Left renal pelvis (tissue), 4 donors: ENCODE measurements at places on chromosomes 12 and 14. TPM values are rescaled to one million over a fixed set of nuclear protein-coding genes. Genes with fewer than 3 reads are reported as not detected.
A peak's percentile ranks its signal among the peaks of the same experiment; 100 is the strongest.

GRCh38 chr14:51095854-51096823 is 1.2 kb upstream of the TRIM9 start:
- no peak for DNase-seq

GRCh38 chr12:1719139-1719538 is 28.3 kb downstream of the ADIPOR2 start:
- no peak for DNase-seq

GRCh38 chr12:129063600-129063999 is 210.3 kb downstream of the GLT1D1 start:
- no peak for DNase-seq

- no peak for DNase-seq
These were observed 5.8 kb downstream of the CACNB3 start for GRCh38 chr12:48824112-48824511.

DNA sequence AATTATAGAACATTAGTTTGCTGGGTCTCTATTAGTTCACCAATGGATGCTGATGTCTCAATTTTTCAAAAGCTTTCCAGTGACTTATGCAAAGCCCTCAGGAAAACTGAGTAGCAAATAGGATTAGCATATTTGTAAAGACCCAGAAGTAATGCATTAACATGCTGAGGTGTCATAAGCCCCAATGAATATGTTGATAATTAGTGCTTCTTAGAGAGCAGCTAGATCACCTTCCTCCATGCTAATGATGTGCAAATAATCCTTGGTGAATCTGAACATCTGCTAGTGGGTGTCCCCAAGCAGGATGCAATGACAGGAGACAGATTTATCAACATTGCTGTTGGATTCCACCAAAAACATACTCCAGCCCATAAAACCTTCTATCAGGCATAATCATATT is 19.0 kb downstream of the IFNG start:
- DNase-seq = no peak

DNA sequence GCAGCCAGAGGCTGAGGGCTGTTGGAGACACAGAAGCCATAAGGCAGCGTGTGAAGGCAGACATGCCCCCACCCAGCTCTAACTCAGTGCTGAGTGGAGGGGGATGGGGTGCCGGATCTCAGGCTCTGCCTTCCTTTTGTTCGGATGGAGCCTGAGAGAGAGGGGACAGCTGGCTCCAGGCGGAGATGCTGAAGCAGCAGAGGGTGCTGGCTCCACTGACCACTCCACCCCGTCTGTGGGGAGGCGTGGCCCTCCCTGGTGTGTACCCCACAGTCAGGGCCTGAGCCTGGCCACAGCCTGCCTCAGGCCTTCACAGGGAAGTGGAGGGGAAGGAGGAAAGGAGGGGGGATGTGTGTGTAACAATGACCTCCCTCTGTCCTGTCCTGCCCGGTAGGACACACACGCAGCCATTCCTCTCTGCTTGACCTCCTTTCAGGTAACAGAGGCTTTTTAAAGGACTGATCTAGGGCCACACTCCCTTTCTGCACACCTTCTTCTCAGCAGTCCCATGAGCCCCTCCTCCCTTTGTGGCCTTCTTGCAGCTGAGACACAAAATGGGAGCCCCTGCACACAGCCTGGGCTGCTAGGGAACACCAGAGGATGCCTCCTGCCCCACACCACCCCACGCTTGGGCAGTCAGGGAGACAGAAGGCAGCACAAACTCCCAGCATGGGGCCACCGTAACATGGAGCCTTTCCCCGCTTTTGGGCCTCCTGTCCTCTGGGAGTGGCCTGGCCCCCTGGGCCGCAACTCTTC is 9.6 kb upstream of the ENDOU start:
- no peak for DNase-seq

PXMP2 gene
- polyA plus RNA-seq = 48.2 TPM

DNA sequence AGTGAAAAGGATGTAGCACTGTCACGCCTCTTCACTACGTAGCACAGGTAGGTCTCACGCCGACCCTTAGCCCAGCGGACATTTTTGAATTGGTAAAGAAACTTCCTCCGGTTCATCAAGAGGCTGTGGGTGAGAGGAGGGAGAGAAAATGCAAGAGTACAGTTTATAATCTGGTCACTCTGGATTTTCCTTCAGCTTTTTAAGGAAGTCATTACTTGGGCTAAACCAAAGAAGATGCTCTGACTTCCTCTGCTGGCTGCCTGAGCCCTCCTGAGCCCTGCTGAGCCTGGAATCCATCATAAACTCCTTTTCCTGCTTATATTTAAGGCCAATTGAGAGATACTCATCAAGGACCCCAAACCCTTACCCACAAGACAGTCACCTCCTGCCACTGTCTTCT is 5.8 kb downstream of the AICDA start:
- DNase-seq = no peak

GRCh38 chr12:25377469-25378177 is 126.9 kb upstream of the KRAS start:
- DNase-seq = no peak

DNA sequence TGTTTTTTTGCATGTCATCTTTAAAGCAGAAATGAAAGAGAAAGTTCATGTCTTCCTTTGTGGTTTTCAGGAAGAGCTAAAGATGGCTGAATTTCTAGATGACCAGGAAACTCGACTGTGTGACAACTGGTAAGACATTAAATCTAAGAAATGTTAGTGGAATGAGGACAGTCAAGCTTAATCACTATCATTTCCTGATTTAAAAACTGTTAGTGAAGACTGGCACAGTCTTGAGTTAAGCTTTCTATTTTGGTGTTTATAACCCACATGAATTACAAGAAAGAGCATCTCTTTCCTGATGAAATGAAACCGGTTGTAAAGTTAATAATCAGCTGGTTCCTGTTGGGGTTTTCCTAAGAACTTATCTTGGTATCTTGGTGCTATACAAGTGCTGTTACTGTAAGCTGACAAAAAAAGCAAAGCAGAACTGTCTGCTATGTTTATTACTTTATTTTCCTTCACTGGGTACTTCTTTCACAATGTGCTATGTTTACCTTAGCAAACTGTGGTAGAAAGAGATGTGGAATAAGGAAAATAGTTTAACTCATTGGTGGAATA is 5.2 kb downstream of the TRAFD1 start:
- DNase-seq = no peak

SMCO3 gene
- 3.1 TPM for polyA plus RNA-seq

TPH2 gene
- polyA plus RNA-seq = 0.14 TPM

DNA sequence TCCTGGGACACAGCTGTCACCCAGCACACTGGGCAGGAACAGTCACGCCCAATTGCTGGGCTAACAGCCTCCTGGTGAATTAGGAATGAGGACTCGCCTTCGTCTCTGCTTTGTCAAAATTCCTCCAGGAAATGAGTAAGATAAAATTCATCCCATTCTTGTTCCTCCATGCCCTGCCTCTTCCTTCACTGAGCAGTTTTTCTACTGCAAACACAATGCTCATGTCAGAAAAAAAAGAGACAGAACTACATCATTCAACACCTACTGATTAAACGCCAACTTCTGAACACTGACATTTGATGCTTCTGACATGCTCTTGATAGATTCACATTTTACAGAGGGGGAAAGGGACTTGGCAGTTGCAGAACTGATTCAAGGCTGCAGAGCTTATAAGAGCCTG is 37.5 kb upstream of the DTX1 start:
- no peak for DNase-seq

MARS1 gene
- 124 TPM for polyA plus RNA-seq

DNA sequence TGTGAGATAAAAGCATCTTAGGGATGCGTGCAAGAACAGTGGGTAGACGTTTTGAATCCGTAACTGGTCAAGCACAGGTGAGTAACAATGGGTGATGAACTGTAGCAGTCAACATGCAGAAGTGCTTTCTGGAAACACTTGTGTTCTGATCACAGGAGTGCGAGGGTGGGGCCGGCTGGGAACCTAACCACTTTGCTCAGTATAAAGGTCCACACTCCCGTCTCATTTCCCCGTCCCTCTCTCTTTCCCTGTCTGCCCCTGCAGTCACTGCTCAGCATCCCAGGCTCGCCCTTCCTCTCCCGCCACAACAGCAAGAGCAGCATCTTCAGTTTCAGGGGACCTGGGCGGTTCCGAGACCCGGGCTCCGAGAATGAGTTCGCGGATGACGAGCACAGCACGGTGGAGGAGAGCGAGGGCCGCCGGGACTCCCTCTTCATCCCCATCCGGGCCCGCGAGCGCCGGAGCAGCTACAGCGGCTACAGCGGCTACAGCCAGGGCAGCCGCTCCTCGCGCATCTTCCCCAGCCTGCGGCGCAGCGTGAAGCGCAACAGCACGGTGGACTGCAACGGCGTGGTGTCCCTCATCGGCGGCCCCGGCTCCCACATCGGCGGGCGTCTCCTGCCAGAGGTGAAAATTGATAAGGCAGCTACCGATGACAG is 127.1 kb downstream of the FIGNL2 start:
- DNase-seq = no peak

- no peak for DNase-seq
These were observed 28.5 kb downstream of the FMNL3 start for GRCh38 chr12:49678711-49679110.

GUCY2C gene
- polyA plus RNA-seq = 0.62 TPM

GRCh38 chr12:48329199-48329939 is 21.4 kb downstream of the ZNF641 start:
- DNase-seq = no peak

SERPINA10 gene
- polyA plus RNA-seq = 0.29 TPM

ALDH2 gene
- polyA plus RNA-seq = 86.7 TPM

CCDC197 gene
- not detected for polyA plus RNA-seq

GRCh38 chr14:96203635-96204034 is 1.0 kb upstream of the BDKRB2 start:
- DNase-seq = no peak

TSPAN19 gene
- polyA plus RNA-seq = 0.52 TPM

DNA sequence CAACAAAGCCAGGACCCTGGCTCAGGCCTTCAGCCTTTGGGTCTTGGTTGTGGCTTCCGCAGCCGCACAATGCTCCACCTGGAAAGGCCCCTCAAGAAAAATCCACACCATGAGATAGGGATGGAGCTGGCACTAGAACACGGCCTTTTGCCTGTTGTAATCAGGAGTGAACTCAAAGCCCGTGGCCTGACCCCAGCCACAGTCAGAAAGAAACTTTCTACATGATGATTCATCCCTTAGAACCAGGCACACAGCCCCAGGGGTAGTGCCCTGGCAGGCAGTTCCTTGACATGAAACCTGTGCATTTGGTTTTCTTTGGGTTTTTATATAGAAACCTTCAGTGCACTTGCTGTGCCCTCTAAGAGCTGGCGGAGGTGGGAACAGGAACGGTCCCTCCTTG is 5.1 kb downstream of the CLMN start:
- DNase-seq = no peak

GRCh38 chr12:105761075-105761474 is 377.7 kb downstream of the NUAK1 start:
- DNase-seq = no peak

TDG gene
- polyA plus RNA-seq = 52.5 TPM

GRCh38 chr14:28764257-28765160 is 2.1 kb upstream of the FOXG1 start:
- no peak for DNase-seq

WNT5B gene
- 9.1 TPM for polyA plus RNA-seq

MMP17 gene
- 1.1 TPM for polyA plus RNA-seq

DNA sequence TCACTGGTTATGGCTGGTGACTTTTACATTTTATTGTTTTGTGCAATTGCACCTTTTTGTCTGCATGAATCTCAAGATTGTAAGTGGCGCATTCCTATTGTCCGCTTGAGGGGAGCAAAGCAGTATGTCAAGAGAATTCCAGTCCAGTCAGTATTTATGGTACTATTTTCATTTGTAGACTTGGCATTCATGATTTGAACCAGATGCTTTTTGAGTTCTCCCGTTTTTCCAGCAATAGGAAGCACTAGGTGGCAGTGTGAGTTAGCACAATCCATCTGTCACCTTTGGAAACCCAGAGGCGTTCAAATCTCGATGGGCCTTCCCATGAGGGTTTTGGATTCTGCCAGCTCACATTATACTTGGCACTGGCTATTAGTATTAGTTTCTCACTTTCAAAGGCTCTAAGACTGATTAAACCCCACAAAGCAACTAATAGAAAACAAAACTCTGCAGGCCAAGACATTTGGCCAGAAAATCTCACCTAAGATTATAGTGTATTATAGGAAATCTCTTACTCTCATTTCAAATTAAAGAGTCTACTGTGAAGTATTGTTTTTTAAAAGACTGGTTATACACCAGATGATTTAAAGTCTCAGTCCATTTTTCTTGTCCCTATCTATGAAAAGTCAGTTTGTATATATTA is 2.2 kb downstream of the DACT1 start:
- peak; percentile 64 for DNase-seq

DNA sequence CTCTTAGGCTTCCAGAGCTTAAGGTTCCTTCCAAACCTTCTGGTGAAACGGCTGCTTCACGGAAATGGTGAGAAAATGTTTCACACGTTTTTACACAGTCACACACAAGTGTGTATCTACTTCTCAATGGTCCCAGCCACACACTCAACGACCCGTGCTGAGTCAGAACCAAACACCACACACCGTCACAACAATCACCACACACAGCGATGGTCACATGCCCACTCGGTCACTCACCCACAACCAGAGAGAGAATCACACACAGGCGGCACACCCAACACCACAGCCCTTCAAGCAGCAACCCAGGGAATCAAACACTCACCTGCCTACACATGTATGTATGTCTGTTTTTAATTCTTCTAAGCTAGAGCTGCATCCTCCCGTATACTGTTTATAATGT is 12.6 kb upstream of the PLEKHD1 start:
- no peak for DNase-seq

DNA sequence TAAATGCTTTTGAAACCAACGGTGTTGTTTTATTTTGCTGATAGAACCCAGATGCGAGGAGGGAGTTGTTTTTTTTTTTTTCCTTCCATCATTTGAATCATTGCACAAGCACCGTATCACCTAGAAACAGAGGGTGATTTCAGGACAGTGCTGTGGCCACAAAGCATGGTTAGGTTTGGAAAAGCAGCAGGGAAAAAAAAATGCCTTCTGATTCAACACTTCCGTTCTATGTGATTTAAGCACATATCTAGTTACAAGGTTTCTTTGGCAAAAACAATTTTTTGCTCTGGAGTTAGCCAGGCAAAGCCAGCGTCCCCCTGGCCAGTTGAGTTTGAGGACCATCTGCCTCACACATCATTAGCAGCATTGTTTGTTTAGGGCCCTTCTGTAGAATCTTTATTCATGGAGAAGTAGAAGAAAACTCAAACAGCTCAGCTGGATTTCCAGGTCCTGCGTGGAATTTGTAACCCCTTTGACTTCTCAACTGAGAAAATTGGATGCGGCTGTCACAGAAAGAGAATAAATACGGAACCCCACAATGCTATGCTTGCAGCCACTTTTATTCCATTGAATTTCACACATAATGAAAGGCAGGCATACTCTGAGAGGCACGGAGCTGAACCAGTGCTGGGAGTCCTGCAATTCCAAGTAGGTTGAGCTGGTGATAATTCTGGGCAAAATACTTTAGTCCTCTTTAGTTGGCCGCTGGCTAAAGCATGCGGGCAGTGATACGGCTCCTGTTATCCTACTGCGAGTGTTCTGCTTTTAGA is 17.0 kb upstream of the WNT5B start:
- DNase-seq = no peak

GRCh38 chr14:99541677-99542470 is 60.7 kb downstream of the CCNK start:
- DNase-seq = no peak

CRACR2A gene
- 1.3 TPM for polyA plus RNA-seq
